ENCODE measurements at places on chromosomes 2 and 18. TPM values are rescaled to one million over a fixed set of nuclear protein-coding genes. Genes with fewer than 3 reads are reported as not detected.

DNA sequence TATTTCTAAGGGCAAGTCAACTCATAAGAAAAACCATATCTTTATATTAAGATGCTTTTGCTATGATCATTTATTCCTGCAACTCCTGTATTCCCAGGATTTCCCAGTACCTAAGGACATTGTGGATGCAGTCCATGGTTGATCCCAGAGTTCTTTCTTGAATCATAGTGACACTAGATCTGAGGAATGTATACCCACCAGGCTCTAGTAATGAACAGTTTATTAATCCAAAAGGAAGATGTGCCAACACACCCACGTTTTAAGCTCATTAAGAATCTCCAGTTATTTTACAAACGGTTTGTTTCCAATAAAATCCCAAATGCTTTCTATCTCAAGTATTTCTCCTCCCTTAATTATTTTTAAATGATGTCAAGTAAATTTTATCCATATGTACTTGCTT, 210.8 kb upstream of the ZEB2 start:
- no peak overlapping the region for H3K27ac ChIP-seq
- H3K36me3 ChIP-seq = no peaks in the 10 kb centered on the region
- H3K4me3 ChIP-seq = no peak overlapping the region
- no peaks in the 10 kb centered on the region for H3K27me3 ChIP-seq
- H3K4me1 ChIP-seq = no peaks in the 10 kb centered on the region

DNA sequence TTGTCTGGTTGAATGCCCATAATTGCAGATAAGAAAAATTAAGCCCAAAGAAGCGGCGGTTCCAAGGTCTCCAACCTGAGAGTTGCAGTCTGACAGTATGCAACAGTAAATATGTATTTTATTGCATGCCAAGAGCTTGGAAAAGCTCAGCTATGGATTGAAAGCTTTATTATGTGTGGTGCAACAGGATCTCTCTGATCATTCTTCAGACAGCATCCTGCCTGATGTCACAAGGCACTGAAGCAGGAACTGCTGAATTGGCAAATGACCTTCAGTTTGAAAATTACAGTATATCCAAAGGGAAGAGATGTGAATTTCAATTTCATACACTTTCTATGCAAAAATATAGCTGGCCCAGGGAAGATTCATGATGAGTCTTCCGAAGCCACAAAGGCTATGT, 42.5 kb downstream of the DOCK10 start:
- no peak for DNase-seq
- peaks cover 20% of the 10 kb centered on the region for H3K4me1 ChIP-seq
- H3K36me3 ChIP-seq = peaks cover 6% of the 10 kb centered on the region
- no peaks in the 10 kb centered on the region for H3K27me3 ChIP-seq
- H3K27ac ChIP-seq = no peak overlapping the region

- DNase-seq = no peak
- no peaks in the 10 kb centered on the region for H3K27me3 ChIP-seq
- H3K36me3 ChIP-seq = no peaks in the 10 kb centered on the region
- H3K4me3 ChIP-seq = no peak overlapping the region
Measured at GRCh38 chr2:55108456-55109160, 58.4 kb upstream of the RTN4 start.

DNA sequence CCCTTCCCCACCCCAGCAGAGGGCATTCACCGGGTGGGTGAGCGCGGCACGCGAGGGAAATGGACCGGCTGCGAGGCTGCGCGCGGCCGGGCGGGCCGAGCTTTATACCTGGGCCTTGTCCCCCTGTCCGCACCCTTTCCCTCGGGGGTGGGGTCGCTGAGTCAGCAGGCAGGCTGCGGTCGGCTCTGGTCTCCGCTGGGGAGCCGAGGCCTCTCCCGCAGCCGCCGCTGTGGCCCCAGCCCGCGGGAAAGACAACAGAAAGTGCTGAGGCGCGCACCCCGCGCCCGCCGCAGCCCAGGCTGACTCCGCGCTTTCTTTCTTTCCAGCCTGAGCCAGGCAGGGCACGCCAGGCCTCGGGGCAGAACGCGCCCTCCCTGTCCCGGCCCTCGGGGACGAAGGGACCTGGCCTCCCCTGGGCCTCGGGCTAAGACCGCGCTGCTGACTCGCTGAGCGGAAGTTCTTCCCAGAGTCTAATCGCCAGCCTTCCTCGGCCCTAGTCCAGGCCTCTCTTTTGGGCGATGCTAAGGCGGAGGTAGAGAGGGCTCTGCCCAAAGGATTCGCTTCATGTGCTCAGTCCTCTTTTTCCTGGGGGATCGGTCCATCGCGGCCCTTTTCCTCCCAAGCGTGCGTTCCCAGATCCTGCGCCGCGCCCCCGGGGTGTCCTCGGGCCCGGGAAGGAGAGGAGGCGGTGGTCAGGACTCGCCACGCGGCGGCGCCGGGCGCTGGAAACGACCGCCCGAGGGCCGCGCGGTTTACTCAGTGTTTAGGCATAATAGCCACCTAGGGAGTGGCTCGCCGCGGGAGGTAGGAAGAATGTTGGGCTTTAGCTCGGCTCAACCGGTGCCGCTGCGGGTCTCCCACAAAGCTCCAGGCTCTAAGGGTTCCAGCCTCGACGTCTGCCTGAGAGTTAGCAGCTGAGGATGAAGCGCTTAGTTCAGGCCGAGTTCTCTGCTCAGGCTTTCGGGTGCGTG, at the start of gene CRYBA2:
CRYBA2 (minus strand) TSS at position 78 of the 971 bp plus-strand sequence. CDS start 246 bp downstream, outside the sequence.
- H3K4me3 ChIP-seq = no peak within 1 kb of the TSS
- no peak within 1 kb of the TSS for H3K27ac ChIP-seq
- DNase-seq = no peak
- peaks cover 44% of the 10 kb centered on the region for H3K27me3 ChIP-seq
- H3K36me3 ChIP-seq = no peaks in the 10 kb centered on the region

GRCh38 chr2:42960842-42961180, 168.4 kb upstream of the HAAO start:
- no peak for DNase-seq
- no peaks in the 10 kb centered on the region for H3K36me3 ChIP-seq
- H3K27me3 ChIP-seq = no peaks in the 10 kb centered on the region
- no peak overlapping the region for H3K27ac ChIP-seq

DNA sequence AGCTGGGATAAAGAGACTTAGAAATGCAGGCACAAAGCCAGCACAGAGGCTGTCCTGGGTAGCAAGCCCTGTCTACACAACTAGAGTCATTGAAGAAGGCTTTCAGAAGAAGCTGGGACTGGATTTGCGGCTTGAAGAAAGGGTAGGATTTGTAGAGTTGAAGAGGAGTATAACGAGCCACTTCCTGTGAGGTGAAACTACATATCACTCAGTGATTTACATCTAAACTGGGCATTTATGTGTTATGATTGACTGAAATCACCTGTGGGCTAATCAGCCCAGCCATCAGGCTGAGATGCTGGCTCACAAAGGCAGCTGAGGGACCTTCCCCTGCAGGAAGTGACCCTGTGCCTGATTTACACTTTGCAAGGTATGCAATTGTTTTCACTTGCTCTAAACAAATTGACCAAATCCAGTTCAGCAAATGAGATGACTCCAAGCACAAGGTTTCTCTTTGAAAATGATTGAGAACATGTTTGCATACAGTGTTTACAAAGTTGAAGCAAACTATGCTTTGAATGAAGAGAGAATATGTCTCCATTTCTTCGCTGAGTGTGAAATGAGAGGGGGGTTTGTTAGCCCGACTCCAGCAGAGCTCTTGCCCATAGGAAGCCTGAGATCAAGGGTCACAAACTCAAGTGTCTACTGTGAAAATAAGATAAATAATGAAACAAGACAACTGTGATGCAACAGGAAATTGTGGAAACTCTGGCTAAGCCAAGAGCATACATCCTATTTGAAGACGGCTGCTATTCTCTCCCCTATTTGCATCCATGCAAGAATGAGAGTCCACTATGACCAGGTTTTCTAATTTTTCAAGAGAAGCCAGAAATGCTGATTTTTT, 69.3 kb upstream of the HK2 start:
- peaks cover 3% of the 10 kb centered on the region for H3K4me1 ChIP-seq
- H3K27ac ChIP-seq = no peak overlapping the region
- no peak overlapping the region for H3K4me3 ChIP-seq
- peaks cover 5% of the 10 kb centered on the region for H3K27me3 ChIP-seq

DNA sequence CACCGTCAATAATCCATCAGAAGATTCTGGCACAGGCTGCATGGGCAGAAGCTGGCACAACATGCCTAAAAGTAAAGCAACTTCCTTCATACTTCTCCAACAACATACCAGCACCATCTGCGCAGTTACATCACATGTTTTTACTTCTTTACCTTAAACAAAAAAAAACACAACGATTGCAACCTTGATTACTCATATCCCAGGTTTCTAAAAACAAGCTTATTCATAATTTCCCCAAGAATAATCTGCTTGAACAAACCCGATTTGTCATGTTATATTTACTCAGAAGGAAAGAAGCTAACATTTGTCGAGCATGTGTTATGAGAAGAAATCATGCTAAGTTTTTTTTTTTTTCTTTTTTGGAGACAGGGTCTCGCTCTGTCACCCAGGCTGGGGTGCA, 54.7 kb downstream of the THADA start:
- H3K27me3 ChIP-seq = no peaks in the 10 kb centered on the region
- peak; percentile 11 for DNase-seq
- H3K4me3 ChIP-seq = no peak overlapping the region
- H3K4me1 ChIP-seq = no peaks in the 10 kb centered on the region
- peaks cover 9% of the 10 kb centered on the region for H3K36me3 ChIP-seq

DNA sequence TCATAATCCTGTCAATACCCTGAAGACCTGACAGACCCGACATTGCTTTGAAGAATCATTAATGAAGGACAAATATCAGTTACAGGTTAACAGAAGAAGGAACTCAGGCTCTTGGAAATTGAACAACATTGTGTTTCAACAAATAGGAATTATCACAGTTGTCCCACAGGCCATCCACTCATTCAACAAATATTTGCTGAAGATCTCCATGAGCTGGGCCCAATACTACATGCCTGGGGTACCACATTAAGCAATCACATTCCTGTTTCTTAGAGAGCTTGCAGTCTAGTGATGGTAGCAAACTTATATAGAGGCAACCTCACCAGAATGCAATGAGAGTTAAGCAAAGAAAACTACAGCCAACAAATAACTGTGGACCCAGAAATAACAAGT, 671.6 kb upstream of the ACVR2A start:
- no peaks in the 10 kb centered on the region for H3K4me1 ChIP-seq
- H3K27ac ChIP-seq = no peak overlapping the region
- no peaks in the 10 kb centered on the region for H3K27me3 ChIP-seq
- no peak for DNase-seq
- H3K4me3 ChIP-seq = no peak overlapping the region
- no peaks in the 10 kb centered on the region for H3K36me3 ChIP-seq

DNA sequence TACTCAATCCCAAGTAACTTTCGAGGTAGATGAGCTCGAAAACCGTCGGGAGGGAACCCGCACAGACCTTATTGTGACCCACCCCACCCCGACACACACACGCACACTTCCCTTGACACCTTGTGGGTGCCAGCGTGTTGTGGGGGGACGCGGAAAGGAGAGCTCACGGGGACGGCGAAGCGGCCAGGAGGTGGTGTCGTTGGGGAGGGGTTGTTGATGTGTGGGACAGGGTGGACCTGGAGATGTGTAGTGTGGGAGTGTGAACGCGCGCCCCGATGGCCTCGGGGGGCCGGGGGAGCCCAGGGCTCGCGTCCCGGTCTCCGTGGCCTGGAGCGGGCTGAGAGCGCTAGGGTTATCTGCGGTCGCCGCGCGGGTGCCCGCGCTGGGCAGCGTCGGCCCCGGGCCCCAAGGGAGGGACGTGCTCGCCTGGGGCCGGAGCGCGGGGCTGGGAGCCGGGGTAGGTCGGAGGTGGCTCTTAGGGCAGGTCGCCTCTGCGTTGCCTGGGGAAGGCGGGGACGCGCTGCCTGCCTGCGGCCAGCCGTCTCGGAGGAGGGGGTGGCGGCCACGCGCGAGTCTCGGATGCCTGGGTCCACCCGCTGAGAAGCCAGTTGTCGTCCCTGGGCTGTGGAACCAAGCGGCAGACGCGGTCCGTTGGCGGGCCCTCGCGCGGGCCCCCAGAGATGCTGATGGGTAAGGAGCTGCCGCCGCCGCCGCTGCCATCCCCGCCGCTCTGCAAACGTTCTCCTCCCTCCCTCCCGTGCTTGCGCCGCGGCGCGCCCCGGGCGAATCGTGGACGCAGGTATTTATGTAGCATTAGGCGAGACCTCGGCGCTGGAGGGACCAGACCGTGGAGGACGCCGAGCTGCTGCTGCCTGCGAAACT, 1.6 kb downstream of the KLHL29 start:
- no peak overlapping the region for H3K4me3 ChIP-seq
- no peak overlapping the region for H3K27ac ChIP-seq
- no peak for DNase-seq
- H3K27me3 ChIP-seq = peaks cover 35% of the 10 kb centered on the region

DNA sequence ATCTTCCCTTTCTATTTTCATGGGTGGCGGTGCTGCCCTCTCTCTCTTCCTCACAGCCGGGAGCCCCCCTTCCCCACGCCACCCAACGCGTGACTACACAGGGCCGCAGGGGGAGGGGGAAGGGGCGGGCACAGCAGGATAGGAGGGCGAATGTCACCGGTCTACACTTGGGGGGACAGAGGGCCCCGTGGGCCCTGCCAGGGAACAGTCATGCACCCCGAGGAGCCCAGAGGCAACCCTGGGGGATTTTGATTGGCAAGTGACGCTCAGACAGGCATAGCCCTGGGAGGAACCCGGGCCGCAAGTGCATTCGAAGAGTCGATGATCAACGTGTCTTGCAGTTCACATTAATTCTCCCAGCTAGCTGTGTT, 91.1 kb upstream of the ANKRD30BL start:
- H3K36me3 ChIP-seq = no peaks in the 10 kb centered on the region
- H3K4me1 ChIP-seq = no peaks in the 10 kb centered on the region
- H3K4me3 ChIP-seq = no peak overlapping the region
- no peak overlapping the region for H3K27ac ChIP-seq
- H3K27me3 ChIP-seq = no peaks in the 10 kb centered on the region

DNA sequence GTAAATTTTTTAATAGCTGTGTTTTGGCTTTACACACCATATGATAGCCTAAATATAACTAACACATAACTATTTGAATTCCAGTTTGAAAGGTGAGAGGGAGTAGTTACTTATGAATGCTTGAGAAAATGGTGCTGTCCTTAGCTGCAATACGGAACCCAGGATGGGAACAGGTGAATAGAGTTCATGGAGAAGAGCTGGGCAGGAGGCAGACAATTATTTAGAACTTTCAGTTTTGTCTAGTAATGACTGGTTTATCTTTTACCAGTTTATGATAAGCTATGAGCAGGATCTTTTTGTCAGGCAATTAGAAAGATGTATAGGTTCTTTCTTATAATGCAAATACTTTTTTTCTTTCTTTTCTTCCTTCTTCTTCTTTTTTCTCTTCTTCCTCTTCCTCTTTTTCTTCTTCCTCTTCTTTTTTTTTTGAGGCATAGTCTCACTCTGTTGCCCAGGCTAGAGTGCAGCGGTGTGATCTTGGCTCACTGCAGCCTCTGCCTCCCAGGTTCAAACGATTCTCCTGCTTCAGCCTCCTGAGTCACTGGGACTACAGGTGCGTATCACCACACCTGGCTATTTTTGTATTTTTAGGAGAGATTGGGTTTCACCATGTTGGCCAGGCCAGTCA, 25.9 kb downstream of the UBR3 start:
- no peaks in the 10 kb centered on the region for H3K27me3 ChIP-seq
- H3K36me3 ChIP-seq = no peaks in the 10 kb centered on the region
- no peak for DNase-seq
- H3K4me1 ChIP-seq = peaks cover 9% of the 10 kb centered on the region
- no peak overlapping the region for H3K27ac ChIP-seq

Gene NTSR2
- total RNA-seq = not detected

Gene SH3BP4
- total RNA-seq = 0.37 TPM

Gene GULP1
- total RNA-seq = not detected

Gene MARCHF4
- total RNA-seq = not detected

Gene ZNF638
- 119 TPM for total RNA-seq

Gene TLX2
- total RNA-seq = not detected

Gene SATB2
- not detected for total RNA-seq

Gene GDF7
- 0.17 TPM for total RNA-seq

Gene CIDEA
- total RNA-seq = not detected

Gene SERPINB2
- total RNA-seq = not detected
